ENCODE measurements at places on chromosomes 2 and 18. TPM values are rescaled to one million over a fixed set of nuclear protein-coding genes. Genes with fewer than 3 reads are reported as not detected.

Gene CDH19
- polyA plus RNA-seq = not detected

DNA sequence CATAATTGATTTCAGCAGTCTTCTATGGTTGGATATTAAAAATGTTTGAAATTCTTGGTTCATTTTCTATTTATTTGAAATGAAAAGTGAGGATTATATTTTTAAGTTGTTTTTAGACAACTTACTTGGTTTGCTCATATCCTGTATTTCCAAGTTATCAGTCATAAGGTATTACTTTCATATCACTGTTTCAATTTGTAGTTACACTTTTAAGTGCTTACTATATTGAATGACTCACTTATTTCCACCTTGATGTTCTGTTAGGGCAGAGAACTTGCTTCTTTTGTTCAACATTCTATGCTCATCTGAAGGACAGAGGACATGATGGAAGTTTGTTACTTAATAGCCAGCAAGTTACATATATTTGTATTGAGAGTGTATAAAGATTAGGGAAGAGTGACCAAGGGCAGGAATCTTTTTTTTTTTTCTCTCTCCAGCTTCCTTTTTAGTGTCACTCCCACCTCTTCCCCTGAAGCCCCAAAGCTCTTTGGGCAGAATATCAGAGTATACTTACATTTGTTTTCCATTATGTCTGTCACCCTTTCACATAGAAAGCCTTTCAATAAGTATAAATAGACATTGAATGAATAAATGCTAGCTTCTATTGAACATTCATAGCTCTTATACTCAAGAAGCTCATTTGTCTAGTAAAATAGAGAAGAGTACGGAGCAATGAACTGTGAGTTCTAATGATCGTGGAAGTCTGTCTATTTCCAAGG lies 28.1 kb downstream of the PIK3C3 start:
- no peak for DNase-seq

Gene DAPL1
- not detected for polyA plus RNA-seq

DNA sequence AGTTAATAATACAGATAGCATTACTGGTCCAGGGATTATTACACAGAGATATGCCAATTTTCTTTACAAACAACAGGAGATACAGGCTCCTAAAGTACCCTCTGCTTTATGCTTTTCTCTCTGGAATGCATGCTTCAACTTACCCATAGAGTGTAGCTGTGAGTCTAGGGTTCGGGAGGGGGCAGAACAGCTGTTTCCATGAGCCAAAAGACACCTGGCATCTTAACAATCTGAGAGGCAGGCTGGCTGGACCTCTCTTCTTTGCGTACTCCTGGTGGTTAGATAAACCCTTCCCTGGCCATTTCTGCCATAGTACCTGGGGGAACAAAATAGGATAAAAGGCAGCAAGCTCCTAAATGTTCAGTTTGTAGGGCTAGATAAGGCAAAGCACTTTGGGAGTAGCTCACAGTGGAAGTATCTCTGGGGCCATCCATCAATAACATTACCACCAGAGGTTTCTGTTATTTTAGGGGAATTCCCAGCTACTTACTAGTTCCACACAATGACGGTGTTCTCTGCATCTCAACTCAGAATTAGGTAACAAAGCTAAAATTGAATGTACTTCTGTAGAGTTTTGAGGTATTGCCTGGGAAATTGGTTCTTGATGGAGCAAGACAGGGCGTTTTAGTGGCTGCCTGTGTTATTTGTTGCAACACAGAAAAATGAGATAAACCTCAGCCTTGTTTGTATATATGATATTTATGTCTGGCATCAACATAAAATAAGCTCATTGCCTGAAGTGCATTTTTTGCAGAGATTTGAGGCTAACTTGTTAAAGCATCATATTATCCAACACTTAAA lies 6.2 kb upstream of the CCDC85A start:
- DNase-seq = no peak

Gene COPS7B
- 47.2 TPM for polyA plus RNA-seq

- no peak for DNase-seq
These were observed at the start of gene INPP1 for GRCh38 chr2:190343536-190344275. Gene INPP1 (plus strand): TSS chr2:190343589. CDS start chr2:190360103, 16,514 bp downstream.

DNA sequence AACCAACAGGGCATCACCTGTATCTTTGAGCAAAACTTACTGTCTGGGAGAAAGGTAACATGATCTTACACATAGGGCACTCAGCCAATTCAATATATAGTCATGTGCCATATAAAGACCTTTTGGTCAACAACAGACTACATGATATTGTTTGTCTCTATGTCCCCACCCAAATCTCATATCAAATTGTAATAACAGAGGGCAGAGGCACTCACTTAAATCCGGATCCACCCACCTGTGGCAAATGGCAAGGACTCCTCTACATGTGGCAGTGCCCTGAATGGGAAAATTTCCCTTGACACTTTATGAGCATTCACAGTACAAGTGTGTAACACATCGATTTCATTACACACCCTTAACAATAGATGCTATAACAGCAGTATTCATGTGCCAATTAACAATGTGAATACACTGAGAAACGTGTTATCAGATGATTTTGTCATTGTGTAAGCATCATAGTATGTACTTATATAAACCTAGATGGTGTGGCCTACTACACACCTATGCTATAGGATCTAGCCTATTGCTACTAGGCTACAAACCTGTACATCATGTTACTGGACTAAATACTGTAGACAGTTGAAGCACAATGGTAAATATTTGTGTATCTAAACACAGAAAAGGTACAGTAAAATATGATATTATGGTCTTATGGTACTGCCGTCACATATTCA lies 64.2 kb downstream of the STRADB start:
- no peak for DNase-seq

Gene ALK
- not detected for polyA plus RNA-seq

Gene ALLC
- polyA plus RNA-seq = not detected

GRCh38 chr2:161177969-161178368 lies 17.7 kb downstream of the TANK start:
- no peak for DNase-seq

Gene ABCB11
- polyA plus RNA-seq = not detected

Gene KIF5C
- polyA plus RNA-seq = 0.12 TPM

DNA sequence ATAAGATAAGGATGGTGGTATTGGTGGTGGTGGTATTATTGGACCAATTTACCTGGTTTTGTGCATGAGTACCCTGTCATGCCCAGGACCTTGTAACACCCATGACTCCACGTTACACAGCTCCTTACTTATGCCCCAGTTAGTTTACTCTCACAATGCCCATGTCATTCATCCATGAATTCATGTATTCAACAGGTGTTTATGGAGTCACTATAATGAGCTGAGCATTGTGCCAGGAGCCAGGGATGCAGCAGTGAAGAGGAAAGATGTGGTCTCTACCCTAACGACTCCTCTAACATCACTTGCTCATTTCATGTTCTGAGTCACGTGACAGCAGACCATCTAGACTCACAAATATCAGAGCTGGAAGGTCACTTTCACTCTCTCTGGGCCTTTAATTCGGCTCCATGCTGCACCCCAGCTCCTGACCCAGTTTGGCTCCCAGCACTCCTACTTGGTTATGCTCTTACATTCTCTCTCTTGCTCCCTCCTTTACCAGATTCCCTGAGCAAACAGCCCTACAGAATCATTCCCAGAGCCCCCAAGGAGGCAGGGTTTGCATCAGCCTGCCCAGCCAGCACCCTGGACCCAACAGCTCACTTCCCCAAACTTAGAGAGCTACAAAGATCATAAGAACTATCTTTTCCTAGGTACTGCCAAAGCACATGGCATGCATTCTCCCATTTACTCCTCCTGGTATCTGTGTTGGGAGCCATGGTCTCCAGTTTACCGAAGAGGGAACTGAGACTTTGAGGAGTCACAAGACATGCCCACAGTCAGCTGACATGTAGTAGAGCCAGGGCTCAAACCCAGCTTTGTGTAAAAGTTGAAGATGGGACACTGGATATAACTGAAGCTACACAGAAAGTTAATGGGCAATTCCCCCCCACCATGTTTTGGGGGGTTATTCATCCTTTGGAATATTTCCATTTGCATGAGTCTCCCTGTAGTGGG lies 449.9 kb downstream of the LRATD1 start:
- DNase-seq = no peak

DNA sequence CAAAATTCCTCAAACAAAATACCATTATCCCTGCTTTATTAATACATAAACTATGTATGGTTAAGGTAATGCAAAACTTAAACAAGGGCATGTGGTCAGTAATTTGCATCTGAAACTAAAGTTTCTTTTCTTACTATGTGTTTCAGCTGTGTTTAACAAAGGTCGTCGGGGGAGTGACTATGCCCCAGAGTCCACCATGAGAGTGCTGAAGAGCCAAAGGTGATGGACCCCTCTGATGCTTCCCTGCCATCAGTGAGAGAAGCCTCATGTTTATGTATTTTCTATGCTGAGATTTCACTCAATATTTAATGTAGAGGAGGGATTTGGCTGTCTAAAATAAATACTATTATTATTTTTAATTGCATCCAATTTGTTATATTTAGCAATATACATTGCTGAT lies 707.2 kb upstream of the REG3G start:
- DNase-seq = no peak

- DNase-seq = no peak
These were observed 35.2 kb downstream of the HS1BP3 start for GRCh38 chr2:20615466-20616241.

GRCh38 chr2:105600949-105601794 lies 143.5 kb upstream of the NCK2 start:
- no peak for DNase-seq

Gene CDCA7
- 11.4 TPM for polyA plus RNA-seq

DNA sequence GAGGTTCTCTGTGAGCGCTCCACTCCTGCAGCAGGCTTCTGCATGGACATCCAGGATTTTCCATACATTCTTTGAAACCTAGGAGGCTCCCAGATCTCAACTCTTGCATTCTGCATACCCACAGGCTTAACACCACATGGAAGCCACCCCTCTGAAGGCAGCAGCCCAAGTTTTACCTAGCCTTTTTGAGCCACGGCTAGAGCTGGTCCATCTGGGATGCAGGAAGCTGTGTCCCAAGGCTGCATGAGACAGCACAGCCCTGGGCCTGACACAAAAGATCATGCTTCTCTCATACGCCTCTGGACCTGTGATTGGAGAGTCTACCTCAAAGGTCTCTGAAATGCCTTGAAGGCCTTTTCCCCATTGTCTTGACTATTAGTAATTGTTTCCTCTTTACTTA lies 53.6 kb upstream of the RPRM start:
- DNase-seq = no peak

DNA sequence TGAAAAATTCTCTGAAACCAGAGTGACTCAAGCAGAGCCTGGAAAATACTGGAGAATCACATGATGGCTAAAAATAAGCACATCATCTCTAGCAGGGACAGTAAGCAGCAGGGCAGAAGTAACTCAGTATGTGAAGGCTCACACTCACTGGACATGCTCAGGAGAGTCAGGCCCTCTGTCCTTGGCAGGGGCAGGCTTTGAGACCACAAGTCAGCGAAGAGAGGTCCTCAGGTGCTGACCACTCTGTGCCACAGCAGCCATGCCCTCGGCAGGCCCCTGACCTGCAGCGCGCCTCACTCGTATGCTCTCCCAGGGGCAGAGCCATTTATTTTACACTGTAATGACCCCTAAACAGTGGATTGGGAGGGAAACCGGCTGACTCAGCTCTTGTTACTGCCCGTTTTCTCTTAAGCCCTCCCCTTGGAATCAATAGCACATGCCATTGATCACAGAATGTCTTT lies 76.8 kb downstream of the MAPRE2 start:
- peak; percentile 8 for DNase-seq

DNA sequence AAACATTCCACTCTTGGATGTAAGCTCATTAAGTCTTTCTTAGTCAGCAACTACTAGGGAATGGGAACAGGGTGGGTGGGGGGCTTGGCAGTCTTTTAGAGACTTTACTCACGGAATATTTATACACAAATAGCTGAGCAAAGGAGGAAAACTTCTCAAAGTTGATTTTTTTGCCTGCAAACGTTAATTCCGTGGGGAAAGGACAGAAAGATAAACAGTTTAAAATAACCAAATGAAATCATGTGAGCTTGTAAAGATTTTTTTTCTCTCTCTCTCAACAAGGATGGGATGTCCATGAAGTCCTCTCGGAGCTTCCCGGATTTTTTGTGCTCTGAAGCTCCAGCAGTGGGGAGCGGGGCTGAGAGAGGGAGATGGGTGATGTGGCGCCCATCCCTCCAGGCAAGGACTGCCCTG lies 32.2 kb upstream of the MAT2A start:
- DNase-seq = peak; percentile 67

Gene CPLX4
- polyA plus RNA-seq = not detected

Gene FAHD2B
- 3.4 TPM for polyA plus RNA-seq

GRCh38 chr2:104332731-104333130 lies 521.2 kb upstream of the POU3F3 start:
- no peak for DNase-seq

Gene COQ10B
- 5.8 TPM for polyA plus RNA-seq

- no peak for DNase-seq
These were observed 43.8 kb downstream of the SNORC start for GRCh38 chr2:232913903-232914302.

Gene GULP1
- 44.7 TPM for polyA plus RNA-seq

Gene GLI2
- 5.2 TPM for polyA plus RNA-seq

- DNase-seq = no peak
These were observed 152.9 kb downstream of the SMAD7 start for GRCh38 chr18:48797841-48798255.

- no peak for DNase-seq
These were observed 2.1 kb downstream of the ATL2 start for GRCh38 chr2:38374984-38375383.

GRCh38 chr2:177164584-177165052 lies 48.0 kb upstream of the HNRNPA3 start:
- no peak for DNase-seq

DNA sequence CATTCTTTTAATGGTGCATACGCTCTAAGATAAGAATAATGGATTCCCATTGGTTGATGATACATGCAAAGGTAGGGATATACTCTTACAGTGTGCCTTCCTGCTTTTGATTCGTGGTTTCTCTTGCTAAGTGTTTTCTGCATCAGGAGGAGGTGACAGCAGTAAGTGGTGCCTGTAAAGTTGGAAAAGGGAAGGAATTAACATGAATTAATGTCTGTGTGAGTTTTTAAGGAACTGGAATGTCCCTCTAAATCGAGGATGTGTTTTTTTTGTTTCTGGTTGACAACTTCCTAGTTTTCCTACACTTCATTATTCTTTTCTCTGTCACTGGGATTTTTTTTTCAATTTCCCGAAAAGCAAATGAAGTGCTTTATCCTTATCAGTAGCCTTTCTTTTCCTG lies 54.4 kb downstream of the CRIM1 start:
- no peak for DNase-seq

DNA sequence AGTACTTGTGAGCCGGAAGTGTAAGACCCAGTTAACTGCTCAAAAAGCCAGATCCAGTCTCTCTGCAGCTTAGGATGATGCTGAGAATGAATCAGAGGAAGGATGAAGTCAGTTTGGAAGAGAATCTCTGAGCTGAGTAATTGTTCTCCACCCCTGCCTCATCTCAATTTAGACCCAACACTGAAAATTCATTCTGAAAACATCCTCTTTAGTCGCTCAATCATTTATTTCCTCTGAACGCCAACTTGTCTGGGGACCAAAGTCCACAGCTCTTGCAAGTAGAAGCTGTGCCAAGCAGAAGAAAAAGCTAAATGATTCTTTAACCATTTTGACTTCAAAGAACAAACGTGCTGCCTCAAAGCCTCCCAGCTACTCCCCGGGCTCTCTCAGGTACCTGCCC lies 177.1 kb upstream of the KLHL29 start:
- DNase-seq = no peak
